ENCODE measurements at places on chromosomes 13 and 19.
A peak's percentile ranks its signal among the peaks of the same experiment; 100 is the strongest.

DNA sequence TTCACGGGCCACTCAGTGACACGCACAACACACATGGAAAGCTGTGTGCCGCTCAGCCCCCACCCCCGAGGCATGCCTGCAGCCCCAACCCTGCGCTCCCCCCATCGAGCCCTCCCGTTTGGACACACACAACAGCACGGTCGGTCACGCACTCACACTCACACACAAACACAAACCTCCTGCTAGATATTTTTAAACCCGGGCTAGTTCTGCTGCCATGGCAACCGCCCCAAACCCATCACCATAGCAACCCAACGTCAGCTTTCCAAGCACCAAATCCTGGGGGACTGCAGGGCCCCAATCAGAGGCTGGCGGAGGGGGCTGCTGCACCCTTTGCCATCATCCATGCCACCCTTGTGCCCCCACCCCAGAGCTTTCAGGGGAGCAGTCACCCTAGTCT, 2.5 kb upstream of the NOVA2 start:
- no peak for DNase-seq

DNA sequence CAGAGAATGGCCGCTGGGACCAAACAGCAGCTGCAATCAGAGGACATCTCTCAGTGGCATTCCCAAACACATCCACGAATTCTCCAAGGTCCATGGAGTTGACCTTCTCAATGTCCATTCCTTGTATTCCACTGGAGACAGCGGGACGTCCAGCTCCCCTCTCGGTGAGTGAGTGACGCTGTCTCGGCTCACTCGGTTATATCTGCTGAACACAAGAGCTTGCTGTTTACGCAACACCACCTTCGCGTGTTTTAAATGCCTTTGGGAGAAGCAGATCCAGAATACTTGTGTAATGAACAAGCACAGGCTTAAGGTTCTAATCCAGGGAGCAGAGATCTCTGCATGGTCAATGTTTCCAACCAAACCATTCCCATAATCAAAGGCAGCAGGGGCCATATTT, at the start of gene URAD:
URAD (minus strand) TSS at position 174 of the 400 bp plus-strand sequence; CDS start at position 118, 56 bp downstream.
- no peak for DNase-seq

DNA sequence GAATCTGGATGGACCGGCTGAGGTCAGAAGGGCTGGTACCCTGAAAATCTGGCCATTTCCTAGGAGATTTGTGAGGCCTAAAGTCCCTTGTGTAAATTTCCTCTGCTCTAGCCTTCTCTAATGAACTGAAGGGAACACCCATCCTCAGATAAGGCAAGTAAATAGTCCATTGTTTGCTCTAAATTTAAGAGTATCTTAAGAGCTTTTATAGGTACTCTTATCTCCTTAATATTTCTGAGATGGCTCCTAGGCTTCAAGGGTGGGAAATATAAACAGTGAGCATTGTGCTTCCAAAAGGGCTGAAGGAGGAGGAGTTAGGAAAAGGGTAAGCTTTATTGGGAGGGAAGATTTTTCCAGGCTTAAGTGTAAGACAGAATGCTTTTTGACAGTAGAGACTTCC, 148.7 kb upstream of the EDNRB start:
- DNase-seq = no peak

DNA sequence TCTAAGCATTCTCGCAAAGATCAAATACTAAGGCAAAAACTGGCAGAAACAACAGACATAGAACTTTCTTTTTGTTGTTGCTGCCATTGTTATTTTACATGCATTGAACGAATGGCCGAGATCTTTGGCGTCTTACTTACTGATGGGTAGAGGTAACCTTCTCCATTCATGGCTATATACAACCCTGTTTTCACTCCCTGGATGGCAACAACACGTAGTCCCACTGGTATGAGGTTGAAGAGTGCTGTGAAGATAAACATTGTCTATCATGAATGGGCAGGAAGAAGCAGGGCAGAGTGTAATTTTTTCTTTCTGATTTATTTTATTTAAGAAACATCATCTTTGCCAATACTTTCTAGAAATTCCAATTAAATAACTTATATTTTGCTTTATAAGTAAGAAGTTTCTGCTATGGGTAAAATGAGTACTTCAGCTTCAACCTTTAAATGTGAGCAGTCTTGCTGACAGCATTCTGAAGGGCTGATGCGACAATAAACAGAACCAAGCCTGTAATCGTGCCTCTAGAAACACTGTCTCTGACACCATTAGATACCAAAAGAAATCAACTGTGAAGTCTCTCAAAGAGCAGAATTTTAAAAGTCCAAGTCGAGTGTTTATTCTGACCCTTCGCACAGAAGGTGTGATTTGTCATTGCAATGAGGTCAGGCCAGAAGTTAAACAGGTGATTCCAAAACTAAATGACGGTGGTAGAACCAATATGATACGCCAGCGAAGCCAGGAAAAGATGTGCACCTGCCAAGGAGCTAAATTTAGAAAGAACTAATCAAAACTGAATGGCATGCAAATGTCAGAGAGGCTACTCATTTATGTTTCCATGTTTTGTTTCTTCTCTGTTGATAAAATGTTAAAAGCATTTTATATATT, 416.4 kb downstream of the ITGBL1 start:
- no peak for DNase-seq

- DNase-seq = no peak
These were observed 28.5 kb downstream of the MEIS3 start for GRCh38 chr19:47390533-47391488.

GRCh38 chr19:17556995-17557394, 1.5 kb downstream of the COLGALT1 start:
- no peak for DNase-seq

DNA sequence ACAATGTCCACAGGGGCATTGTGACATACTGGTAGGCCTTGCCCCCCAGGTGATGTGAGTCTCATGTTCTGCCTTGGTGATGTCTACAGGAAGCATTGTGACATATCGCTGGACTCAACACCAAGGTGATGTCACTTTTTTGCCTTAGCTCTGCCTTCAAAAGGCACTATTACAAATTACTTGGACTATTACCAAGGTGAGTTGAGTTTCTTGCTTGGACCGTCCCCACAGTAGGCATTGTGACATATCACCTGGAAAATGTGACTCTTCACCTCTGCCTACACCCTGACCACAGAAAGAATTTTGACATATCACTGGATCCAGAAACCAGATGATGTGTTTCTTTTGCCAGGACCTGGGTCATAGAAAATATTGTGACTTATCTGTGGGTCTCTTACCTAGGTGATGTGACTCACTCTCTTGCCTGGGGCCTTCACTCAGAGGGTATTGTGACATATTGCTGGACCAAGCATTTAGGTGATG, 60.6 kb upstream of the ZNF724 start:
- DNase-seq = no peak

- no peak for DNase-seq
These were observed 21.5 kb upstream of the SGCG start for GRCh38 chr13:23159205-23159759.

DNA sequence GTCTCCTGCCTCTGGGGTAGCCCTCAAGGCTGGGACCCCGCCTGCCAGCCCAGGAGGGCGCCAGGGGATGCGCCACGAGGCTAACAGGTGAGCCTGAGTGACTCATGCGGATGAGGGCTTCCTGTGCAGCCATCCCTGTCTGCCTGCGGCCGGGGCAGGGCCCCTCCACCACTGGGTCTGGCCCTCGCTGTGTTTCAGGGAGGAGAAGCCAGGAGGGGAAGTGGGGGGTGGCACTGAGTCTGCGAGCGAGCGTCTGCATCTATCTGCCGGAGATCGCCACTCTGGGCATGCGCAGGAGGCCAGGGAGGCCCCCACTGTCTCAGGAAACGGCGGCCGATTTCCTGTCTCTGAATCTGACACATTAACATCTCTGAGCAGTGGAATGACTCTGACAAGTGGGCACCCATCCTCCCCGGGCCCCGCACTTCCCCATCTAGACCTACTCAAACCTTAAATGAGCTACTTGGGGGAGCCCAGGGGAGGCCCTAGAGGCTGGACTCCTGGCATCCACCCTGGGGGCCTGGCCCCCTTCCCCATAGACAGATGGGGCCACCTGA, 19.7 kb downstream of the RFX1 start:
- DNase-seq = peak; percentile 99

DNA sequence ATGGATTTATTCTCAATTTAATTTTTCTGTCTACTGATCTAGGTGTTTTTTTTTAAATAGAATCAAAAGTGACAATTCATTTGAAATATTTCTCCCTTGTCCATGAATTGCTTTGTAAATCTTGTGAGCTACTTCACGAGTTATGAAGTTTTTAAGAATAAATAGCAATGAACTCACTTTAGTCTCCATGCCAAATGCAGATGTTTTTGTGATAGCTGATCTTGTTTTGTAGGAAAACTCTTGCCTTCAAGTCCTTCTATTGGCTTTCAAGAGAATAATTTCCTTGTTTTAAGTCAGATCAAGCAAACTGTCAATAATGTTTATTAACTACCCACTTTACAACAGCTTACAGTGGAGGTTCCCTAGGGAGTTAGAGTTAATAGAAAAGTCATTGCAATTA, 99.8 kb downstream of the ITGBL1 start:
- no peak for DNase-seq

- no peak for DNase-seq
These were observed 16.3 kb downstream of the GPR183 start for GRCh38 chr13:99290894-99291293.

GRCh38 chr13:39688699-39689405, 33.4 kb downstream of the COG6 start:
- DNase-seq = no peak
